ENCODE measurements at places on chromosomes 12 and 14.

- DNase-seq = no peak
These were observed 6.9 kb downstream of the SMAGP start for GRCh38 chr12:51263341-51263740.

GRCh38 chr12:94658931-94659330, 8.6 kb upstream of the TMCC3 start:
- no peak for DNase-seq

GRCh38 chr12:14310866-14311265, 54.6 kb upstream of the ATF7IP start:
- DNase-seq = no peak

DNA sequence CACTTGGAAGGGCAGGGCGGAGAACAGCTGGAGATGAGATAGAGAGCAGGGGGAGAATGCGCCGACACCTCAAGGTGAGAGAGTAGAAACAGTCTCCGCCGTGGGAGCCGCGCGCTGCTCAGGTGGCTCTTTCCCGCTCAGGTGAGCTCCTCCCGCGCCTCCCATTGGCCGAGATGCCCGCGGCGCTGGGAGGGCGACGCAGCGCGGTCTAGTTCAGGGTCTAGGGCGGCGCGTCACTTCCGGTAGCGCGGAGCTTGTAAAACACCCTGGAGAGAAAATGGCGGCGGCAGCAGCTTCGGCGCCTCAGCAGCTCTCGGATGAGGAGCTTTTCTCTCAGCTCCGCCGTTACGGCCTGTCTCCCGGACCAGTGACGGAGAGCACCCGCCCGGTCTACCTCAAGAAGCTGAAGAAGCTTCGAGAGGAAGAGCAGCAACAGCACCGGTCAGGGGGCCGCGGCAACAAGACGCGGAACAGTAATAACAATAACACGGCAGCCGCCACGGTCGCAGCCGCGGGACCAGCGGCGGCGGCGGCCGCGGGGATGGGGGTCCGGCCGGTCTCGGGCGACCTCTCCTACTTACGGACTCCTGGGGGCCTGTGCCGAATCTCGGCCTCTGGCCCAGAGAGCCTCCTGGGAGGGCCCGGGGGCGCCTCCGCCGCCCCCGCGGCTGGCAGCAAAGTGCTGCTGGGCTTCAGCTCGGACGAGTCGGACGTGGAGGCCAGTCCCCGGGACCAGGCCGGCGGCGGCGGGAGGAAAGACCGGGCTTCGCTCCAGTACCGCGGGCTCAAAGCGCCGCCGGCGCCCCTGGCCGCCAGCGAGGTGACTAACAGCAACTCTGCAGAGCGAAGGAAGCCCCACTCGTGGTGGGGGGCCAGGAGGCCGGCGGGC, at the start of gene LEMD3:
Gene LEMD3, plus strand, starts transcription at position 264 of the 889 bp plus-strand sequence. Its CDS starts 14 bp downstream, at position 278.
- peak; percentile 98 for DNase-seq

GRCh38 chr14:101025131-101025530, 121.6 kb upstream of the RTL1 start:
- no peak for DNase-seq

- DNase-seq = no peak
These were observed 88.4 kb downstream of the LIN7A start for GRCh38 chr12:80849337-80849736.

- no peak for DNase-seq
These were observed 59.7 kb downstream of the TRPV4 start for GRCh38 chr12:109773384-109774011.

DNA sequence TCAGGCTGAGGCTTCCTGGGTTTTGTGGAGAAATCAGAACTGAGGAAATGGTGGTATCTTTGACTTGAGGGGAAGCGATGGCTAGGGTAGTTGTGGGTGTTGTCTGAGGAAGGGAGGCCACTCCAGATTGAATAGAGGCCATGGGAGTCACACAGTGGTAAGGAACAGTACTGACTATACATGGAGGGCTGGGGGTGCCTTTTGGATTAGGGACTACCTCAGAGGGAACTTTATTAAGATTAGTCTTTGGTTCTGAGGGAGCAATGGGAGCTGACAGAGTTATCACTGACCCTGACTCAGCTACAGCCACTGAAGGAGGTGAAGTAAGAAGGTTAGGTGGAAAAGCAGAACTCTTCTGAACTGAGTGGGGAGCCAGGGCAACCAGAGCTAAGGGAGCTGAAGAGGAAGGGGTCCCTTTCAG, 4.4 kb downstream of the NACA start:
- no peak for DNase-seq

DNA sequence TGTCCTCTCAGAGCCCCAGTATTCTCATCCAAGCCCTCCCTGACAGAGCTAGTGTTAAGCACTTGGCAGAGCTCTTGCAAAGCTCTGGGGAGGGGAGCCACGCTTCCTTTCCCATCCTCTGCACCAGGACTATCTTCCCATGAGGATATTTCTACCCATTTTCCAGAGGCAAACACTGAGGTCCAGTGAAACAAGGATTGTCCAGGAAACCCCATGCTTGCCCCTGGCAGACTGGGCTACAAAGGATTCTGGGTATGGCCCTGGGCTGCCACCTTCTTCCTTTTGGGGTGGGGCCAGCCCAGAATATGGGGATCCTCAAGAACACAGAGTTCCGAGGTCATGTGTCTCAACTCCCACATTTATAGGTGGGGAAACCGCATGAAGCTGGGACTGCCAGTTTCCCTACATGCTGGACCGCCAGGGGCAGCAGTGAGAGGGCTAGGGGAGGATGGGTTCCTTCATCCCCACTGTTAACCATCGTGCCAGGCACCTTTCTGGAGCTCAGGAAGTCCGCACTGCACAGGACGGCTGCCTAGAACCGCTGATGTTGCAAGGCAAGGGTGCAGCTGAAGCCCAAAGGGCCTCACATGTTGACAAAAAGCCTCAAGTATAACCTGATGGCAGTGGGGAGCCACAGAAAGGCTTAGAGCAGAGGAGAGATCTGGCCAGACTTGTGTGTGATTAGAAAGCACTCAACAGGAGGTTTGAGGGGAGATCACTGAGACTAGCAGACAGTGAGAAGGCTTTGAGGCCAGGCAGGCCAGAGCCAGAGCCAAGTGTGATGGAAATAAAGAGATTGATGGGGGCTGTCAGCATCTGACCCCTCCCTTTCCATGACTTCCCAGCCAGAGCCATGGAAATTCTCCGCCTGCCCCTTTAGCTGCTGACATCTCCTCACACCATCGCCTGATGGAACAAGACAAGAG, 5.5 kb upstream of the CCDC85C start:
- no peak for DNase-seq

- DNase-seq = peak; percentile 37
These were observed 32.6 kb upstream of the CD9 start for GRCh38 chr12:6167327-6168280.

- DNase-seq = no peak
These were observed 3.7 kb downstream of the TMEM52B start for GRCh38 chr12:10182354-10183049.

DNA sequence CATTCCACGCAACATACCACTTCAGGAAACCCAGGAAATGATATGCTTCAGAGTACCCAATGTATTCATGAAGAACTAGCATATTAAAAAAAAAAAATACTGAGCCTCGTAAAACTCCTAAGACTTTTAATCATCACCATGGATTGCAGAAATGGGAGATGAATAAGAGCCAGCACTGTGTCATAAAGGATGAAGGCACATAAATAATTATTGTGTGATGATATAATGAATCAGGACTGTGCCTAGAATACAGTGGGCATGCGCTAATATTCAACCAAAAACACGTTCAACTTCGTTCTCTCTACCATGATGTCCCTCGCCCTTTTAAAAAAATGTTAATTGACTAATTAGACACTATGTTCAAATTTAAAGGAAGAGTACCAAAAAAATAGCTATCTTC, 68.7 kb downstream of the CIT start:
- no peak for DNase-seq

GRCh38 chr12:11555743-11556625, 93.5 kb upstream of the ETV6 start:
- DNase-seq = peak; percentile 59

DNA sequence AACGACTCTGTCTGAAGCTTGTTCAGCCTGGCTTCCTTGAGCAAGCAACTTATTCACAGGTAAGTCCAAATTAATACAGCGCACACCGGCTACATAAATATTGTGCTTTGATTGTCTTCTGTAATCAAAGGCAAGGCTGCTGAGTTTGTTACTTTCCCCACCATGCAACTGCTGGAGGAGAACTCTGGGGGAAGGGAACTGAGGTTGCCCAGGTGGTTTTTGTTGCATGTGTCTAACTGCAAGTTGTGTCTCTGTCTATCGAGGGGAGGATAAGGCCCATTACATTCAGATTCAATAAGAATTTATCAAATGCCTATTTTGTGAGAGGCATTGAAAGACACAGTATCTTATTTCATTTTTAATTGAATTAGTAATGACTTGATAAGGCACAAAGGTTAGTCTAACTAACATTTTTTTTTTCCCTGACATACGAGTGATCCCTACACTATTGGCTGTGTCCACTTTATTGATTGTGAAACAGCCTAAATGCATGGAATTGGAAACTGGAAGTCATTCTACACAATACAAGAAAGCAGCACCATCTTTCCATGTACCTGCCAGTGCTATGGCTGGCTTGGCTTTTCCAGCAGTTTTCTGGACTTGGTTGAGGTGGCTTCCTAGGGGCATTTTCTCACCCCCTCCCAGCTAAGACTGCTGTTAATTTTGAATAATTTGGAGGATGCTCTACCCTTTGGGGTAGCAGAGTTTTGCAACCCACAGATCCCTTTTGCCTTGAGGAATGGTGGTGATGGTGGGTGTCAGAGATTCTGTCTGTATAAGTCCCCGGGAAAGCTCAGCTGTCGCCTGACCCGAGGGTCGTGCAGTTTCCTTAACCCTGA, 951 bp upstream of the CHST11 start:
- no peak for DNase-seq

DNA sequence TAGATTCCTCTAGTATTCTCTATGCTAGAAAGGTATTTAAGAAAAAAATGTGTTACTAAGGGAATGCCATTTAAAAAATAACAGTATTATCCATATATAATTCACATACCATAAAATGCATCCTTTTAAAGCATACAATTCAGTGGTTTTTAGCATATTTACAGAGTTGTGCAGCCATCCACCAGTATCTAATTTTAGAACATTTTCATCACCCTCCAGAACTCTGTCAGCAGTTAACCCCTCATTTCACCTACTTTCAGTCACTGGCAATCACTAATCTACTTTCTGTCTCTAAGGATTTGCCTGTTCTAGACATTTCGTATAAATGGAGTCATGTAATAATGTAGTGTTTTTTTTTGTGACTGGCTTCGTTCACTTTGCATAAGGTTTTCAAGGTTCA, 33.4 kb downstream of the TBC1D15 start:
- no peak for DNase-seq

- DNase-seq = peak; percentile 31
These were observed 1.6 kb downstream of the SLC16A7 start for GRCh38 chr12:59597385-59597781.

GRCh38 chr12:112546996-112547395, 128.2 kb downstream of the PTPN11 start:
- DNase-seq = no peak

- no peak for DNase-seq
These were observed 395.3 kb downstream of the DPF3 start for GRCh38 chr14:72498646-72499045.

DNA sequence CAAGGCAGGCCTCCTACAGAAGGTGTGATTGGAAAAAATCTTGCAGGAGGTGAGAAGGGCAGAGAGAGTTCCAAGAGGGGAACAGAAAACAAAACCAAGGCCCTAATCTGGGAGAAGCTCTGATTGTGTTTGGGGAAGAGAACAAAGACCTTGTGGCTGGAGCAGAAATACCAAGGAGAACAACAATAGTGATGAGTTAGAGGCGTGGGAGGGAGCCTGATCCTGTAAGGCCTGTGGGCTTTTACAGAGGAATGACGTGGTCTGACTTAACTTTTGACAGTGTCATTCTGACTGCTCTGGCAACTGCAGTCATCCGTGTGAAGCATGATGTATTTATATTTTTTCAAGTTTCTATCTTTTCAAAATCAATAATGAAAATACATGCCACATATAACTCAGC, 200.6 kb downstream of the ANO4 start:
- DNase-seq = no peak

- peak; percentile 31 for DNase-seq
These were observed 89.3 kb upstream of the SLC38A4 start for GRCh38 chr12:46915082-46915481.

DNA sequence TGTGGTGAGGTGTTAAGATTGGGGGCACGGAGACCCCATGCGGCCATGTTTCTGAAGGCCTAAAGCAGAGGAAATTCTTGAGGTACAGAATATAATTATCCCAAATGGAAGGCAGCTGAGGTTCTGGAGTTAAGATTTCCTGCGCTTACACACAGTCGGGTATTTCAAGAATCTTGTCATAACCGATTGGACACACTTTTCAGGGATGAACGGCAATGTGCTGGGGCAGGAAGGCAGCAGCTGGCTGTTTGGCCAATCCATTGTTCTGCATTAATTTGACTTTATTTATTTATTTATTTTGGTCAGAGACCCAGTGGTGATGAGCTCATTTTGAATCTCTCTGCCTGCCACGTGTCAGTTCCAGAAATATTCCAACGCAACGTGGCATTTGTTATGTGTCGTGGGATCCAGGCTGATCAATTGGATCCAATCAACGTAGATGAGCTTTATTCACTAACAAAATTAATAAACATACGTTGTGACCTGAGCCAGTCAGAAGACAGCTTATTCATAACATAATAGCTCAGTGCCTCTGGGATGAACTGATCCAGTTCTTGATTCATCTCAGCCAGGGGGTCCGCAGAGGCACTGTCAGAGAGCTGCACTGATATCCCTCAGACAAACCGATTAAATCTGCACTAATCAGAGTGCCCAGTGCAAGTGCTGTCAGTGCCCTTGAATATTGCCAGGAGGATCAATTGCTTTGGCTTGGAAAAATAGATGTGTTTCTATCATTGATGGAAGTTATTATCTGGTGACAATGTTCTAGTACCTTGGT, 181.0 kb downstream of the KTN1 start:
- DNase-seq = no peak

DNA sequence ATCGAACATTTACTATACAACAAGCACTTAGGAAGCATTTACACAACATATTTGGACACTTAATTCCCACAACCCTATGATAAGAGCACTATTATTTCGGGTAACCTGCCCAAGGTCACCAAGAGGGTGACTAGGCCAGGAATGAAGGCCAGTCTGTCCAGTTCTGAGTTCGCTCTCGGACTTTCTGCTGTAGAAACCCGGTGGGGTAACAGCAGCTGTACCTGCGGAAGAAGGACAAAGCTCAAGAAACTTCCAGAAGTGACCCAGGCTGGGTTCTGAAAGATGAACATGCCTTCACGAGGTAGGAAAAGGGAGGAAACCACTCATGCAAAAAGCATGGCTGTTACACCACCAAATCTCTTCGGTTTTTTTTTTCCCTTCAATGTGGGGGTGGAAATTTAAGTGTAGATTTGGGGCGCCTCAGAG, 10.8 kb downstream of the PLA2G1B start:
- DNase-seq = no peak

GRCh38 chr12:122747224-122748135, 5.1 kb upstream of the DENR start:
- DNase-seq = no peak

DNA sequence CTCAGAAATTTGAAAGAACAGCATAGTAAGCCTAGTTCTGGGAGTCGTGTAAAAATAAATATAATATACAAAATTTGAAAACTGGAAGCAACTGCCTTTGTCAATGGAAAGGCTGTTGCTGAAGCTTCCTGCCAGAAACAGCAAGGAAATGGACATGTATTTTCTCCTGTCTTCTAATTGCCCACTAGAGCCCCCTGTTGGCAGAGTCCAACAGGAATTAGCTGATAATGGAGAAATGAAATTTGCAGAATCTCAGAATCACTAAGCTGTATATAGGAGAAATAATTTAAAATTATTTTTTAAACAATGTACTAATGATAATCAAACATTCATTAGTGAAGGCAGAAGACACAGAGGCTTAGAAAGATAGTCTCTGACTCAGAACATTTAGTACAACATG, 414.8 kb downstream of the SLC6A15 start:
- DNase-seq = peak; percentile 16

All from left colon (tissue), 2 donors.